Small intestine (tissue), 16 donors: ENCODE measurements at places on chromosomes 5 and 9.

GRCh38 chr9:104882086-104882485 lies 45.9 kb downstream of the ABCA1 start:
- no peak for DNase-seq

GRCh38 chr5:149816661-149817060 lies 86.6 kb downstream of the PPARGC1B start:
- no peak for DNase-seq

- peak; percentile 31 for DNase-seq
Measured at GRCh38 chr5:173232499-173233346, 2.3 kb downstream of the NKX2-5 start.

DNA sequence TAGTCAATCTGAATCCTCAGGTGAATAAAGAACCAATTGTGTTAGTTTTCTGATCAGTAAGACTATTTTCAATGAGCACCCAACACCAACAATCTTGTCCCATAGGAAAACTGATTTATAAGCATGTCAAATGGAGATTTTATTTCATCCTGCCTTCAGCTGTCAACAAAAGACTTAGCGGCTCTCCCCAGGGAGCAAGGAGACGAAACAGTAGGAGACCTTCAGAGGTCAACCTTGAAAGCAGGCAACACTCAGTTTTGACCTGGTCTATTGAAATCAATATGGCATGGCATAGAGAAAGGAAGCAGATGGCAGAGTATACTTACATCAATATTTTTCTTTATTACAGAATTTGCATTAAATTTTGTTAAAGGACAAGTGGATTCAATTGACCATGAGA lies 34.1 kb downstream of the ZNF622 start:
- no peak for DNase-seq

DNA sequence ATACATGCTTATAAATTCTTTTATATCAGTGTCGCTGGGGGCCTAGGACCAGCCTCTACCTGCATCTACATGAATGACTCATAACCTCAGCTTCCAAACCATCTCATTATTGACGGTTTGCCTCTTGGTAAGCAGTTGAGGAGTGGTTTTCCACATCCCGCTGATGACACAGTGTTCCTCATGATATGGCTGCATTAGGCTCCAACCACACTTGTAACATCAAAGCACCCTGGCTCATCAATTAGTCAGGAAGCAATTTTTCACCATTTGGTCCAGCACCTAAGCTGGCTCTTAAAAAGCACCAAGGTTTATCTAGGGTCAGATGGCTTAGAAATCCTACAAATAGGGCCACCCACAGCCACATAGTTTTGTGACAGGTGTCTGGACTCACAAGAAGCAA lies 402.4 kb downstream of the ARHGEF28 start:
- DNase-seq: no peak

DNA sequence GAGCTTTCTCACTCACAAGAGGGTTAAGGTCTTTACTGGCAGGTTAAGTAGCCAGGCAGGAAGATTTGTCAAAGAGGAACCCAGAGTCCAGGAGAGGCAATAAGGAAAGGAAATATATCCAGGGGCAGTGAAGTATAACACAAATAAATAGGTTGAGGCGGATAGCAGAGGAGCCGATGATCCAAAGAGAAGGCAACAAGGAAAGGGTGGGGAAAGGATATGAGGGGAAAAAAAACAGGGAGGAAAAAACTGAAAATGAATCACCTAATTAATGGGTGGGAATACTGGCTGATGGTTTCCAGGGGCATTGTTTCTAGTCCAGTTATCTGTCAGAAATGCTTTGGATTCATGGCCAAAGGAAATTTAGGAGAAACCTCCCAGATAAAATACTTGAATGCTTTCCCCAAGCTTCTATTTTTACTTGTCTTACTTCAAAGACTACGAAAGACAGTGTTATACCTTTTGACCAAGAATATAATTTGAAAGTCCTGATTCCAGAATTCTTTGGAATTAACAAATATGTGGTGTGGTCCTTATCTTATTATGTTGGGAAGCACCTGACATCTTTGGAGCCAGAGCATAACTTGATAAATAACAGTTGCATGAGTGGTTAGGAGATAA lies 146.5 kb downstream of the AOPEP start:
- DNase-seq: no peak
